ENCODE measurements at places on chromosomes 7 and 10.

- no peak for DNase-seq
Observed at GRCh38 chr10:29319205-29319781, 30.4 kb downstream of the LYZL1 start.

DNA sequence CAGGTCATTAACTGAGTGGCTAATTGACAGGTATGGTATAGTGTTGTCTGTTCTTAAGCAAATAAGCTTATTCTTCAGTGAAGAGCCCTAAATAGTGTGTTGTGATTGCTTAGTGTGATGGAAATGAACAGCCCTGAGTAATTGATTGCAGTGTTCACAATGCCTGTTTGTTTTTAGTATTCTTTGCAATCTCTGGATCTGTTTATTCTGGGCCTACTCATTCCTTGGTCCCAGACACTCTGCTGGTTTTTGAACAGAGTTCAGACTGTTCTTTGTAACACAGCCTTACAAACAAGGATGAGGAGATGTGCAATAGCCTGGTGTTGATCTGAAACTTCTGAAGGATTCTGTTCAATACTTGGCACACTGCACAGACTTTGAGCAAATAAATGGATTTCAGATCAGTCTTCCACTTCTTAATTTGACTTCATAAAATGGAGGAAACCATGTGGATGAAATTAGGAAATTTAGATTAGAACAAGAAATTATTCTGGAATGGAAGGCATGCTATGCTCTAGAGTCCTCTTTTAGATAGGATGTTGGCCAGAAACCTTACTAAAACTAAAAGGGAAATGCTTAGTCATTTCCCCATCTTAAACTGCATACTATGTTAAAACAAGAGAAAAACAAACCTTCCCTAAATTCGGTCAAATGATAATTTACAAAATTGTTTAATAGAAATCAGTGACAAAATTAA is 444.2 kb upstream of the SEMA3D start:
- DNase-seq: peak; percentile 12

DNA sequence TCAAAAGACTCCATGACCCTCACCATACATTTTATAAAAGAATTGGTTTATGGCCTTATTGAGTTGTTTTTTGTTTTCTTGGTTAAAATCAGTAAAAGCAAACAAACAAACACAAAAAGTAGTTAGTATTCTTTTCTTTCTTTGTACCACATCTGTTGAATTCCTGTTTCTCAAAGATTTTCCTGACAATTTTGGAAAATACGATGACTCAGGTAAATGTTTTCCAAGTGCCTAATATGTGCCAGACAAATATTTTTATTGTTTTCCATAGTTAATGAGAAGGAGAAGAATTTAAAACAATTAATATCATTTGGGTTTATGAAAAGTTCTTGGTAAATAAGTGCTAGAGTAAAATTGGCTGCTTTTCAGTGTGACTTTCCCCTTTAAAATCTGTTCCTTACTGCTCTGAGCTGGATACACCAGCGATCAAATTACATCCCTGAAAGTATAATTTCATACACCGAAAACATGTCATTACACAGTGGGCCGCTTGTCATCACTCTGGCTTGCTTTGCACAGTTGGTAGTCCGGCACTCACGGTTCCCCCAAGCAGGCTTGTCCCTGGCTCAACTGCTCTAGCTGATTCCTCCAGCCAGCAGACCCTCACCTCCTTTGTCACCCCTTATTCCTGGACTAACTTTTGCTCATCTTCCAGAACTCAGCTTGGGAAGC is 80.5 kb downstream of the TBXAS1 start:
- peak; percentile 34 for DNase-seq

GRCh38 chr10:130994845-130995244 is 316.7 kb downstream of the TCERG1L start:
- DNase-seq: no peak

DNA sequence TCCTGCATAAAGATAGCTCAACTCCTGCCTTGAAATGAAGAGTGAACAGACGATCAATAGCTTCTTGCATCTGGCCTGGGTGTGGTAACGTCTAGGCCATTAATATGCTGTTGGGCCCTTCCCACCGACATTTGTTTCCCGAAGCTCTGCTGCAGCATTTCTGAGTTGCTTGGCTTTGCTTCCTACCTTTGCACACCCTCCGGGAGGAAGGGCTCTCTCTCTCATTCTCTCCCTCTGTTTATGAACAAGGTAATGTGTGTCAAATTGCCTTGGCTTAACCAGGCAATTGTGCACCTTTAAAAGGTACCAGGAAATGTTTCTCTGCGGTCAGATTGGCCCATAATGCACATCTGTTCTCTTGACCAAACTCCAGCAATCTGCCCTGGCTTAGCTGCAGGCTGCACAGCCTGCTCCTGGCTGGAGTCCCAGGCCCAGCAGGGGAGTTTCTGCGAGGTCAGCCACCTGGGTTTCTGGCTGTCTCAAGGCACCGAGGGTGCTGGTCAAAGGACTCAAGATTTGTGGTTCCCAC is 223.7 kb downstream of the SNX10 start:
- peak; percentile 34 for DNase-seq

- no peak for DNase-seq
Observed at GRCh38 chr7:91165846-91166230, 98.4 kb upstream of the FZD1 start.

DNA sequence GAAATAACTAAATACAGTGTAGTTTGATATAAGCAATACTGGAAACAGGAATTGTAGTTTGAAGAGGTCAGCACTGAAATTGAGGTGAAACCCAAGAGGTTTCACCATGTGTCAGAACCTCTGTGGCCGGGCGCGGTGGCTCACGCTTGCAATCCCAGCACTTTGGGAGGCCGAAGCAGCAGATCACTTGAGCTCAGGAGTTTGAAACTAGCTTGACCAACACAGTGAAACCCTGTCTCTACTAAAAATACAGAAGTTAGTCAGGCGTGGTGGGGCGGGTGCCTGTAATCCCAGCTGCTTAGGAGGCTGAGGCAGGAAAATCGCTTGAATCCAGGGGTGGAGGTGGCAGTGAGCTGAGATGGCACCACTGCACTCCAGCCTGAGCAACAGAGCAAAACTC is 13.7 kb downstream of the AHCYL2 start:
- no peak for DNase-seq

- DNase-seq: no peak
Observed at GRCh38 chr10:6171881-6172695, 30.6 kb upstream of the PFKFB3 start.

- DNase-seq: no peak
Observed at GRCh38 chr10:51918884-51919325, 219.5 kb upstream of the CSTF2T start.

DNA sequence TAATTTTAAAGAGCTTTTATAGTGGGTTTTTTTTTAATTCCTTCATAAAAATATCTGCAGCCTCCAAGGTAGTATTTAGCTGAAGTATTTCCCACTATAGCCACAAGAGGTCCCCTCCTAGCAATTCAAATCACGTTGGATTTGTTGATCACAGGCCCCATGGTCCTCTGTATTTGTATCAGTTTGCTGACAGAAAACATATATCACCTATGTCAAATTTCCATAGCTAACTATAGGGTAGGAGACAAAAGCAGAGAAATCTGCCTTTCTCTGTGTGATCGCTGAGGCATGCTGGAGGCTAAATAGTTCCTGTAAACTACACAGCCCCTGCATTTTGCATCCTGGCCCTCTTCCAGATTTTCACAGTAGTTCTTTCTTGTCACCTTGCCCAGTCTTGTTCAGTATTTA is 1.7 kb upstream of the CTNNA3 start:
- peak; percentile 88 for DNase-seq

DNA sequence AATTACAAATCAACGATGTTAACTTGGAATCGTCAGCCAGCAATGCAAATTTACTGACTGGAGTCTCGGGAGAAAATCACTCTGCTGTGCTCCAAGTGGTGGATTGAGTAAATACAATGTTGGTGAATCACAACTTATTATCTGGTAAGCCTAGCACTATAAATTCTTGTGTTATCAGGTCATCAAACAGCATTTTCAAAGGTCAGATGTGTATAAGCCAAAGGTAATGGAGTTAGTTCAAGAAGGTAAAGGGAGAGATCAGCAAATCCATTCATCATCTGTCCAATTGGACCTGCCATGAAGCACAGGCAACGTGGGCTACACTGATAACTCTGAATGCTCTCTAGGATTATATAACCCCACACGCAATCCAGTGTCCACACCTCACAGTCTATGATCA is 13.9 kb downstream of the CUBN start:
- DNase-seq: peak; percentile 68

- peak; percentile 98 for DNase-seq
Observed at GRCh38 chr10:53325066-53325465, 552.5 kb upstream of the MBL2 start.

DNA sequence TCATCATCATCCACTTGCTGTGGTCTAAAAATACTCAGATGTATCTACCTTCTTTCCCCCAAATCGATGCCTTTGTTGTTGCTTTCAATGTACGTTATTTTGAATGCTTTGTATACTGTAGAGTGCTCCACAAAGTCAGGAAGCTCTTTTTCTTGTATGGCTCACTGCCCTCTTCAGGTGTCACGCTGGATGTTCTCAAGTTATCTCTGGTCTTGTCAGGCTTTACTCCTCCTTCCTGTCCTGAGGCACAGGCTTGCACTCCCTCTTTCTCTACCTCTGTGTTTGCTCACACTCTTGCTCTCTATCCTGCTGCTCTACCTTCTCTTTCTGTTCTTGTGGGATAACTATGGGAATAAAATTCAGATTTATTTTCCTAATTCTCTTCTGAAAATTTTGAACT is 381.3 kb downstream of the NRG3 start:
- no peak for DNase-seq

GRCh38 chr7:137017221-137017620 is 148.8 kb downstream of the CHRM2 start:
- peak; percentile 14 for DNase-seq

- no peak for DNase-seq
Observed at GRCh38 chr7:131929632-131930031, 373.2 kb upstream of the PODXL start.

GRCh38 chr7:6433784-6434615 is 13.8 kb downstream of the DAGLB start:
- no peak for DNase-seq

GRCh38 chr10:43436291-43437140 is at the start of gene ZNF487:
TSS of gene ZNF487 (plus strand) at chr10:43437111. CDS start at chr10:43475814, 38,703 bp downstream.
- peak; percentile 93 for DNase-seq

GRCh38 chr7:85699482-85699881 is 512.6 kb upstream of the SEMA3D start:
- DNase-seq: no peak

- no peak for DNase-seq
Observed at GRCh38 chr10:69472142-69472541, 20.9 kb downstream of the TSPAN15 start.

DNA sequence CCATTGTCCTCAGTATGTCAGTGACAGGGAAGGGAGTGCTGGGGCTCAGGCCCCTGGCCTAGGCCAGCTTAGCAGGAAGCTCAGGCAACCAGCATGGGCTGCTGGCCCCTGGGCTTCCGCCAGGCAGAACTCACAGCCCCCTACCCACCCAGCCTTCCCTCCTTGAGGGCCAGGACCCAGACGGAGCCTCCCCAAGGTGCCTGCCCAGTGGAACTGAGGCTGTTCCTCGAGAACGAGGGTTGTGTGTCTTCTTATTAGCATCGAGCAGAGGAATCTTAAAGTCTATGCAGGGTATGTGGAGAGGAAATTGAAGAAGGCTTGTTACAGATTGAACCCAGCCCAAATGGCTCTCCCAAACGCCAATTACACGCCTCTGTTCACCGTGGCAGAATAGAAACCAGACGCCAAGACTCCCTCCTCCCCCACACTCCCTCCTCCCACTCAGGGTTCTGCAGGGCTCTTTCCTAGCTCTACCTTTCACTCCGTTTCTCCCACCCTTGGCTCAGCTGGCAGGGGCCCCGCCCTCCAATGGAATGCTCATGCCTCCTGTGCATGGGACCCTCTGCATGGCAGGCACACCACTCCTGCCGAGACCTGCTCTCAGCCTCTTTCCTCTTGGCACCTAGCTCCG is 134.4 kb downstream of the ZMIZ1 start:
- no peak for DNase-seq

DNA sequence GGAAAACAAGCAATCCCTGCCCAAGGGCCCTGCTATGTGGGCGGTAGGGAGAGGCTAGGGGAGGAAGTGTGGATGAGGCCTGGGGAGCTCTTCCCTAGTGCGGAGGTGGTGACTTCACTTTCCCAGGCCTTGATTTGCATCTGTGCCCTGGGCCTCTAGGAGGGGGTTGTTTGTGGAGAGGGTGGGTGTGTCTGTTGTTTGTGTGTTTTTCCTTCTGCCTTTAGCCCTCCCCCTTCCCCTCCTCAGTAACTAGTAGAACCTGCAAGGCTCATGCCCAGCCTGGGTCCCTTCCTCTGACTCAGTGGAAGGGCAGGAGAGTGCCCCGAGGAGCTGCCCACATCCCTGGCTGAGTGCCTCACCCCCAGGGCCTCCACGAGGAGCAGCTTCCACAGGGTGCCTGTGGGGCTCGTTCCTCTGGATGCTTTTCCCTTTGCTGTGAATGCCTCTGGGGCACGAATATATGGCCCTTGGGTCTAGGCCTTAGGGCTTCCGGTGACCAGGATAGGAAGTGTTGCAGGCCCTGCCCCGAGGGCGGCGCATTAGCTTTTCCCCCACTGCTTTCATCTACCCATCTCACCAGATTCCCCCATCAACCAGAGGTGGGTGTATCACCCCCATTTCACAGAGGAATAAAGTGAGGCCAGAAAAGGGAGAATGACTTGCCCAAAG is 89.4 kb upstream of the DUSP5 start:
- peak; percentile 94 for DNase-seq

- DNase-seq: peak; percentile 38
Observed at GRCh38 chr10:61166065-61166464, 222.1 kb upstream of the RHOBTB1 start.

DNA sequence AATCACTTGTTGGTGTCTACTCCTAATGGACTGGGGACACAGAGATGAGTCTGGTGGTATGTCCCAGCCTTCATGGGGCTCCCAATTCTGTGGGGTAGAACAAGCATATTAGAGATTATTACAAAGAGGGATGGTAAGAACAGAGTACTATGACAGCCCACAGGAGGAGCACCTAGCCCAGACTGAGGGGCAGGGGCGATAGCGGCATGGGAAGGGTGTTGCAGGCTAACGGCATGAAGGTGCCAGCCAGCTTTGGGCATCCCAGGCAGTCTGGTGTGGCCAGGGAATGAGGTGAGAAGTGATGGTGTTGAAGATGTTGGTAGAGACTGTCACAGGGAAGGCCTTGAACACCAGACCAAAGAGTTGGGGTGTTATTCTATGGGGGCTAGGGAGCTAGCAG is 280.0 kb downstream of the RPS24 start:
- no peak for DNase-seq

DNA sequence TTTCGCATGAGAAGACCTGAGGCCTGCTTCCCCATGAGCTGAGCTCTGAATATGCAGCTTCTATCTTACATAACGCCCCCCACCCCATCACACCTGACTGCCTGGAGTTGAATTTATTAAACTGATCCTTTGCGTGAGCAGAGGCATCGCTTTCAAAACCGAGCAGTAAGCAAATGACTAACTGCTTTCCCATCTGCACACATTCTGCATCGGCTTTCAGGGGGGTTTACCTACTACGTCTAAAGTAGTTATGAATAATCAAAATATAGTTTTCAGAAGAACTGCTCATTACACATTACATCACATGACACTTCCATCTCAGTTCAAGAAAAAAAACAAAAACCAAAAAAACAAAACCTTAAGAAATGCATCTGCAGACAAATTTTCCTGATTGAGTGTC is 54.7 kb upstream of the EGR2 start:
- no peak for DNase-seq

Data from PC-3 (cell line).